ENCODE measurements at places on chromosomes 7 and 10.

DNA sequence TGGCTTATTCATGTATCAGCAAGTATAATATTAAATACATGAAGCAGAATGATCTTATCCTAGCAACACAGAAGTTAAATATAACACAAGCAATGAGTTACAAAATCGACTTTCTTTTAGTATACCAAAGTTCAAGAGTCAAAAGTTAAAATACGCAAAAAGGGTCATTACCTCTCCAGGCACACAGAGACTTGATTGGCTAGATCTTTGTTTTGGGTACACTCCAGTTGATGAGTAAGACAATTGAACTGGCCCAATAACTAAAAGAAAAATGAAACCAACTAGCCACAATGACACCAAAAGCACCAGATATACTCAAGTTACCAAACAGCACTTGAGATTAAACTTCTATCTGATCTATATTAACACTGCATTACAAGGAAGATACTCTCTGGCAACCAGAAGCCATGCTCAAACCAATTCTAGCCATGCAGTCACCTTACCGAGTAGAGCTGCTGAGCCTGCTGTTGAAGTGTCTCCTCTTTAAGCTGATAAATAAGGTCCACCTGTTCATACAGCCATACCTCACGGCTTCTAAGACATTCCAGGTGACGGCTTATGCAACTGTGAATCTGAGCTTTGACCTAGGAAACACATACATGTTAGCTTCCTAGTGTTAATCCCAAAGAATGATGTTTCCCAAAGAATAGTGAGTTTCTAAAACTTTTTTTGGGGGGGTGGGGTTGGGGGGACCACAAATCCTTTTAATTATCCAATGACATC, 15.6 kb downstream of the NCOA4 start:
- no peak for DNase-seq

DNA sequence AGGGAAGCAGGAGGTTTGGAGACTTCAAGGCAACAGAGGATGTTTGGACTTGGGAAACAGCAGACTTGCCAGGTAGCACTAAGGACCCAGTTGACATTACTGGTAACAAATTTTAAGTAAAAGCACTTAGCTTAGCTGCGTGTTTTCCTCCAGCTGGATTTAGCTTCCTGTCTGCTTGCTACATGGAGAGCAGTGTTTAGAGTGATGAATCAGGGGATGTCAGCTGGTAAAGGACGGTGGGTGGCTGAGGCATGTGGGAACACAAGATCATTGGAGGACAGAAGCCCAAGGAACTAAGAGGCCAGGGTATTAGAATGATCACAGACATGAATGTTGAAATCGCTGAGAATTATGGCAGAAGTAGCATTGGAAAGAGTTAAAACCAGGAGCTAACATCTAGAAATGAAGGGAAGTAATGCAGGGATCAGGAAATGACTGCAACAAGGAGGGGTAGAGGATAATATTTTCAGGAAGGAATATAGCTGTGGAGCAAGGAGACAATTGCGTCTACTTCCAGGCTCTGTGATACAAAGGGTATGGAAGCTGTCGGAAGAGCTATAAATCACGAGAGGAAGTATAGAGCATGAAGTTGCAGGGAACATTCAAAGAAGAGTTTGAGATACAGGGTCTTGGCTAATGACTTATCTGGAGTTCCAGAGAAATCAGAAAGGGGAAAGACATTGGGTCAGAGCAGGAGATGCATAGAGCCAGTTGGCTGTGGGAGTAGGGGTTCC, 34.4 kb downstream of the CALD1 start:
- DNase-seq: no peak

DNA sequence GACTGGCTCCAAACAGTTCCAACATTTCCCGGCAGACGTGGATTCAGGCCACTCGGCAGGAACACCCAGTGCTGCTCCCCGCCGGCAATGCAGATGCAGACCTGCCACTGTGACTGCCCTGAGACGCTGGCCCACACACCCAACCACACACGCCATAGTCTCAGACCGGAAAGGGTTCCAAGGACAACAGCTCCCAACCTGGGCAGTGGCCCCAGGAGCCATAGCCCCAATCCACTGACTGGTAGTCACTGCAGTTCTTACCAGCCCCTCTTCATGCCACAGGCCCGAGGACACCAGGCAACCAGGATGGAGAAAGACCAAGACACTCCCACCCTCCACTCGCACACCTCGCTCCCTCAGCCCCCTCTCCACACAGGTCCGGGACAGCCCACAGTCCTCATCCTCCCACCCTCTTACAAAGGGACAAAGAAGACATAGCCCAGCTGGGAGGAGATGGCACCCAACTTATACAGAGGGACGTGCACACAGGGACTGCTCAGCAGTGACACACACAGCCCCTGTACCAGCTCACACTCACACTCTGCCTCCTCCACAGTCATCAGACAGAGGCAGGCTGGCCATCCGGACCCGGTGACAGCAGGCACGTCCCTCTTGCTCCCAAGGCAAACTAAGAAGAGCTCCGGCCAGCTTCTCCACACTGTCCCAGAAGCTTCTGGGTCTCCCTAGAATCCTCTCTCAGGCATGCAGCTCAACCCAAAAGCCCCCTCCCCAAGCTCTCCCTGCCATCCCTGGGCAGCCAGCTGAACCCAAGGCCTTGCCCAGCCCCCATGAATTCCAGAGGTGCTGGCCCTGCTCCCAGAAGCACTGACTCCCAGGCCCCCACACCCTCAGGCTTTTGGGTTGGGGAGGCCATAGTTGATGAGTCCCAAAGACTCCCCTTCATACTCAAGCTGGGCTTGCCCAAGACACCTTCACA, 24.8 kb downstream of the KCNH2 start:
- DNase-seq: no peak

DNA sequence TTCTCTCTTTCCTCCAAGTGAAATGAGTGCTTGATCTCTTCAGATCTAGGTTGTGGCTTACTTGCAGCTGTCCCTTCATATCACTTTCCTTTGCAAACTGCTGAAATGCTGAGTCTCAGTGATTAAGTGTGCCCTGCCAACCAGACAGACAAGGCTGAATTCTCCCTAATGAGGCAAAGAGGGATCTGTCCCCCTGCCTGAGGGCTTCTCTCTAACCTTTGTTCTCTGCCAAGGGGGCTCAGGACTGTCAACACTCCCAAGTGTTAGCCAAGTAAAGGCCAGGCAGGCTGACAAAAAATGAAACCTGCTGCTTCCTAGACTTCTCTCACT, at the start of gene MSS51:
MSS51 (minus strand) TSS at position 24 of the 330 bp plus-strand sequence. CDS start 5,277 bp downstream, outside the sequence.
- no peak for DNase-seq

GRCh38 chr10:18261063-18261610, 120.9 kb downstream of the CACNB2 start:
- DNase-seq: no peak

DNA sequence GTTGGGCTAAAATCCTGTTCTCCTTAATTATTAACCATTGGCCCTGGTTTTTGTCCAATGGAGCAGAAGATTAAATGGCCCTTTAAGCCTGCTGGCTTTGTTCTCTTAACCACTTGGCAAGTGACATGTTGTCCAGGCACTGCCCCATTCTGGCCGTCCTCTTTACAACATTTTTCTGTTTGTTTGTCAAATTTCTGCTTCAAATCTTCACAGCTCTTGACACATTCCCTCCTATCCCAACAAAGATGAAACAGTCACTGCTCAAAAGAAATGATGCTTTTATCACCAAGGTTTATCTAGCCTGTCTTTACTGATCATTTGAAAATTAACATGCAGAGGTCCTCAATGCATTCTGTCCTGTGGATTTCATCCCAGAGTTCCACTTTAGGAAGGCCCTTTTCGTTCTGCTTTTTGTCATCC, 700.4 kb downstream of the KCNMA1 start:
- no peak for DNase-seq

- DNase-seq: no peak
Observed at GRCh38 chr10:96176985-96177384, 46.9 kb downstream of the ZNF518A start.

DNA sequence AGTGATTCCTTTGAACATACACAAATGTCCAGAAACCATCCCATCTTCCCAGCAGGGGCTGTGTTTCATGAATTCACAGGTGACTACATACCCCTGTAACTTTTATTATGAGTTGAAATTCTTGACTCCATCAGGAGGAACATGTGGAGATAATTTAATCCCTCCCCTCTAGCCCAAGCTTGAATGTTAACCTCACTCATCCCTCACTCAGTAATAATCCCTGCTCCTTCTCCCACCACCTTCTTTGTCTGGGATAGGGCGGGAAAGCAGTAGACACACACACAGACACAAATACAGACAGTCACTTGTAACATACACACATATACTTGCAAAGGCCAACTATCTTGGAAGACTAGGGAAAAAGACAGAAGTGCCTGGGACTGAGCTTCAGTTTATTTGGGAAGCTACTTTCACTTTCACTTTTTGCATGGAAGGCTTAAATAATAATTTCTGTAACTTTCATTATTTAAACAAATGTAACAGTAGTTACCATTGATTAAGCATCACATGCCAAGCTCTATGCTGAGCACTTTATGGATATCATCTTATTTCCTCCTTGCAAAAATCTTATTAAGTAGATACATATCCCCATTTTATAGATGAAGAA, 7.3 kb downstream of the AASS start:
- DNase-seq: no peak

DNA sequence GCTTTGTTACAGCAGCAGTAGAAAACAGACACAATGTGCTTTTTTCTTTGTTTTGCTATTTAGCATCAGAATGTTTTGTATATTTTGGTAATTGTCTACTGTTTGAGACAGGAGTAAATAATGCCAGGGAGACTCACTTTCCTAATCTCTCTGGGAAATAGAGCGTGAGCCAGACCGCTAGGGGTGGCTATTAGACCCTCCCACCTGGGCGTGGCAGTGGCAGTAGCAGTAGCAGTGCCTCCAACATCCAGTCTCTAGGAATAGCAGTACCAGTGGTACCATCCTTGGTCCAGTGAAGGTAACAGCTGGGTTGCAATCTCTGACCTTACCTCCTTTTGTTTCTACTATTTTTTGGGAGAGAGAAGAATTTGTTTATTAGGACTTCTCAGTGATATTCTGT, 165.7 kb upstream of the MAGI2 start:
- DNase-seq: no peak

DNA sequence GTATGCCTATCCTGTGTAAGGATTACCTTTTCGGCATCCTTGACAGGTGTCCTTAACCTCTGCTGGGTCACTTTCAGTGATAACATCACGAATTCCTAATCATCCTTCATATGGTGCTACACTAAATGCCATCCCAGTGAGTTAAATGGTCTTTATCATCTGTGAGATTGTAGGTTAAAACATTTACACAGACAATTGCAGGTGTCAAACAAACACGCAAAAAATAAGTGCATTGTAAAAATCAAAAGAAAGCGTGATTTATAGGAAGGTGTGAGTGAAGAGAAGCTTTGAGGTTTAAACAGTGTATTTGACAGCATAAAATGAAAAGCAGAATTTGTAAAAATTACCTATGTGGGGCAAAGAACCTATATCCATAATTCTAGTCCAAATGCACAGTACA, 111.5 kb upstream of the IFRD1 start:
- DNase-seq: no peak

DNA sequence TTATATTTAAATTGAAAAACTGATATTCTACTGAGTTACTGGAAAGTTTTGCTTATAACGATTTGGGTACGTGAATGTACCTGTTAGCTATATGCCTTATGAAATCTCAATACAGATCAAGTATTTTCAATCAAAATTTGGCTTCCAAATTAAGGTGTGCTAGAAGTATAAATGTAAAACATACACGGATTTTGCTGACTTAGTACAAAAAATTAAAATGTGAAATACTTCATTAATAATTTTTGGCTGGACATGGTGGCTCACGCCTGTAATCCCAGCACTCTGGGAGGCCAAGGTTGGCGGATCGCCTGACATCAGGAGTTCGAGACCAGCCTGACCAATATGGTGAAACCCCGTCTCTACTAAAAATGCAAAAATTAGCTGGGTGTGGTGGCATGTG, 11.7 kb downstream of the DNAJC1 start:
- DNase-seq: no peak

GRCh38 chr10:85256481-85256880, 928.1 kb downstream of the CCSER2 start:
- no peak for DNase-seq

DNA sequence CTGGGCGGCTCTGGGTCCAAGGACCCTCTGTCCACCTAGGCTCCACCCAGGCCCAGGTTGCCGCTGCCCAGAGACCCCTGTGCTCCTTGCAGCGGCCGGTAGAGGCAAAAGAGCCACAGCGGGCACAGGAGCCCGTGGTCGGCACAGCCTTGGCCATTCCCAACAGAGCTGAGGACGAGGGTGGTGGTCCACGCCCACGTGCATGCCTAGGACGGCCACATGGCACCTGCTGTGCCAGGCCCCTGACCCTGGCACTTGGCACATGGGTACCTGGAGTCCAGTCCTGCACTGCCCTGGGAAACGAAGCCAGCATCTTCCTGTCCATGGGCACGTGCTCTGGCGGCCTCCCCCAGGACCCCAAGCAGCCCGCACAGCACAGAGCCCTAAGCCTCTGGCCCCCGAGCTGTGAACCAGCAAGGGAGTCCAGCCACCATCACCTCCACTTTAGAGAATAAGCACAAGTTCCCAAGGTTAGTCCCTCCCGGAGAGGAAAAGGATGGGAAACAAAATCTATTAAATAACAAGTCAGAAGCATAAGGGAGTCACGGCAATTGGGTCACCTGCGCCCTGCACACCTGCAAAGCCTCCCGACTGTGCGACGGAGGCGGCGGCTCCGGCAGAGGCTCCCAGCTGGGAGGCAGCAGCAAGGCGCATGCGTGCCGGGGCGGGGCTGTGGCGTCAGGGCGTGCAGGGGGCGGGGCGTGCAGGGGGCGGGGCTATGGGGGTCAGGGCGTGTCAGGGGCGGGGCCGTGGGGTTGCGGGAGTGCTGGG, 59.1 kb downstream of the STK32C start:
- DNase-seq: no peak

DNA sequence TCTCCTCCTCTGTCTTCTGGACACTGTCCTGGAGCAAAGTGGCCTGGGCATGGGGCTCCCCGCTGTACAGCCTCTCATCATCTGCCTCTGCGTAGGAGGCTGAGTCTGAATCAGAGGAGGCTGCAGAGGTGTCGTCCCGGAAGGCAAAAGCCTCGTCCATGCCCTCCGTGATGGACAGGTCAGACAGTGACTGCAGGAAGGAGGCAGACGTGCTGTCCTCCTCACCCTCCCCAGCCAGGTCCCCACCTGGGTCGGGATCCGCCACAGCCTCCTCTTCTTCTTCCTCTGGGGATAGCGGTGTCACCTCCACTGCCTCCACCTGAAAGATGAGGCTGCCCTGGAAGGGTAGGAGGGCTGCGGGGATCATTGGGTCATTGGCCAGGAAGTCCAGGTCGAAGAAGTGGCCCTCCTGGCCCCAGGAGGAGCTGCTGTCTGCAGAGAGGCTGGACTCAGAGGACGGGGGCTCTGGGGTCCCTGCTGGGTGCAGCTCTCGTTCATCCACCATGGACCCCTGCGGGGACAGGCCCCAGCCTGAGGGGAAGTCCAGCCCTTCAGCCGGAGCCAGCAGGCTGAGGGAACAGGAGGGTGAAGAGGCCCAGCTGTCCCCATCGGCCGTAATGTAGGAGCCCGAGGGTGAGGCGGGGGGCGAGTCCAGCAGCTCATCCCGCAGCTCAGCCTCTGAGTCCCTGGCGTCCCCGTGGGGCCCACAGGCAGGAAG, 3.7 kb downstream of the NACAD start:
- DNase-seq: no peak

GRCh38 chr7:130090745-130091532, 20.6 kb downstream of the KLHDC10 start:
- DNase-seq: no peak
